Stimulated activated CD8-positive, alpha-beta memory T cell treated with anti-CD3 and anti-CD28 coated beads, Interleukin-7, amount 100 ng/mL, for 1 hour (primary cell): ENCODE measurements at places on chromosomes 3 and 15.

GRCh38 chr3:104206925-104207324 lies 1159.8 kb upstream of the ALCAM start:
- no peak for DNase-seq

DNA sequence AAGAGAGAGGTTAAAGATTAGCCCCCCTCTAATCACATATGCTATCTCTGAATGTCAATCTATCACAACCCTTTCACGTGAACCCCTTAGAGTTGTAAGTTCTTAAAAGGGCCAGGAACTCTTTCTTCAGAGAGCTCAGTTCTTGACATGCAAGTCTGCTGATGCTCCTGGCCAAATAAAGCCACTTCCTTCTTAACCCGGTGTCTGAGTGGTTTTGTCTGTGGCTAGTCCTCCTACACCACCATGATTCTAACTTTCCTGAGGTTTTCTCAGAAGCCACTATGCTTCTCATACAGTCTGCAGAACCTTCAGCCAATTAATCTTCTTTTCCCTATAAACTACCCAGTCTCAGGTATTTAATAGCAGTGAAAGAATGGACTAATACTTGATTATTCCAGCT lies 231.1 kb upstream of the CNTN6 start:
- DNase-seq, result no peak

- DNase-seq, result no peak
These were observed 92.0 kb downstream of the TFDP2 start for GRCh38 chr3:142057331-142057725.

DNA sequence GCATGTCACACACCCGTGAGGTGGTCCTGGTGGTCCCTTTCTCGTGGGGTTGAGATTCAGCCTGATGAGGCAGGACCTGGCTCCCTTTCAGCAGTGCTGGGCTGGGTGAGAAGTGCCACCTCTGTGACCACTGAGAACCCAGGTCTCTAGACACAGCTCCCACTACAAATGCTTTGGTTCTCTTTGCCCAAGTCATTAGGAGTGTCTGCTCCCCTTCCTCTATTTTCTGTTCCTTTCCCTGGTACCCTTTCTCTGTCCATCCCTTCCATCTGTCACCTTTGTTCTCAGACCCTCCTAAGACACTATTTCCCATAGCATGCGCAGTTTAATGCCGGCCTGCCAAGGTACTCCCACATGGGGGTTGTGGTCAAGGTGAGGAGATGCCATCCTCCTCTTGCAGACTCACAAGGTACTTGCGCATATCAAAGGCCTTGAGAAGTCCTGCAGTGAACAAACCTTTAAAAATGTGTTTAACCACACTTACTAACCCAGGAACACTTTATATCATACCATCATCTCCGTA lies 297.7 kb downstream of the LRTM1 start:
- no peak for DNase-seq

DNA sequence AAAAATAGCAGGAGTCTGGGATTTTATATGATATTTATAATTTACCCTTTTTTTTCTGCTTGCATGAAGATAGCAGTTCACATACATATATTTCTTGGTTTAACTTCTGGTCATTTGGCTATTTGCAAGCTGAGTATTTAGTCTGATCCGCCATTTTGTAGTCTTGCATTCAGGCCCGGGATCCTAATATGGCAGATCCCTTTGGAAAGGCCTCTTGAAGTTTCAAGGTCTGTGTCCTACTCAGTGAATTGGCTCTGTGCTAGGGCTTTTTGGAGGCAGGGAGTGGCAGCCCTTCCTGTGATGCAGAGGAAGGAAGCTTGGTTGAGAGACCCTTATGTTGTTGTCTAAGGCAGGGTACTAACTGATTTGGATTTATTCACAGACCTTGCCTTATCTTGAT lies 2.9 kb downstream of the SNRPN start:
- DNase-seq, result no peak

DNA sequence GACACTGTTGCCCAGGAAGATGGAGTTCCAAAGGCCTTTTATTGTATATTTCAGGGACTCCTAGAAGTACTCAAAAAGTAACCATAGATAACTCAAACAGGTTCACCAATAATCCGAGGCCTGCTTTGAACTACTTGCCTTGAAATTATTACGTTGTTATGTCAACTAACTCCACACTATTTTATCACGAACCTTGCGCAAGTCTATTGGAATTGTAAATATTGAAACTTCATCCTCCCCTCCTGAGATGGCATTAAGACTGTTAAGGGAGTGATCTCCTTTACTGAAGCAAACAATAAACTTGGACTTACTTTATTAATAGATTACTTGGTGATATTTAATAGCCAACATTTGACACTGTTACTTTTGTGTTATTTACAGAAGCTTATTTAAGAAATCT lies 199.6 kb upstream of the GADL1 start:
- DNase-seq, result no peak

- no peak for DNase-seq
These were observed 7.1 kb downstream of the SIAH2 start for GRCh38 chr3:150755902-150756301.

- no peak for DNase-seq
These were observed 401.4 kb downstream of the TBL1XR1 start for GRCh38 chr3:176795891-176796290.

- DNase-seq, result no peak
These were observed 75.2 kb upstream of the C3orf80 start for GRCh38 chr3:160150066-160150465.

DNA sequence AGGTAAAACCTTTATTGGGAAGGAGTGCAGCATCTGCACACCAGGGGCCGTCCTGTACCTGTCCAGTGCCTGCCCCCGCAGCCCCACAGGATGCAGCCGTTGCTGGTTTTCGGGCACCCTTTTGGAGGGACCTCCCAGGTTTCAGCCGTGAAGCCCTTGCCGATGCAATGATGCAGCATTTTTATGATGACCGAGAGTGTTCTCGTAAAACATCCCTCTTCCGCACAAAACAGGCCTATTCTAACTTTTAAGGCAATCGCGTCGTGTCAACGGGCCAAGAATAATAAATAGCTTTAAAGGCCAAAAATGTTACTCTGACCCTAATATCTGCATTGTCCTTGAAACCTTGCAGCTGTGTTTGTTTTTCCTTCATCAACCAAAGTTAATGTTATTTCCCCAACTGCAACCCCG lies 126.1 kb downstream of the LRRK1 start:
- DNase-seq, result no peak

- DNase-seq, result no peak
These were observed 13.7 kb downstream of the CELF6 start for GRCh38 chr15:72306211-72306785.
